ENCODE measurements at places on chromosomes 4 and X.

GRCh38 chr4:4871573-4872313 is 12.3 kb downstream of the MSX1 start:
- DNase-seq = no peak

- no peak for DNase-seq
Measured at GRCh38 chr4:78377555-78377954, 174.0 kb upstream of the ANXA3 start.

DNA sequence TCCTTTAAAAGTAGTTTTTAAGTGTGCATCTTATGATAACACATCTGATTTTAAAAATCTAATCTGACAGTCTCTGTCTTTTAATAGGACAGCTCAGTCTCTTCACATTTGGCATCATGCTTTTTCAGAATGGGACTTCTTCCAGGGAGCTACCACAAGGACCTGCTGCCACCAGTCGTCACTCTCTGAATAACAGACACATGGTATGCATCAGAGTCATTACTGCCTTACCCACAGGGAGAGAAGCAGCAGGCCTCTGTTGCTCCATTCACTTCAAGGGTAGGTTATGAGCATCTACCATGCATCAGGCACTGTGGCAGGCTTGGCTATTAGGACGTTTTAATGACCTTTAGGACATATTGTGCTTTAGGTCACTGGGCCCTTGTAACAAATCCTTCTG is 50.0 kb upstream of the AFAP1 start:
- no peak for DNase-seq

DNA sequence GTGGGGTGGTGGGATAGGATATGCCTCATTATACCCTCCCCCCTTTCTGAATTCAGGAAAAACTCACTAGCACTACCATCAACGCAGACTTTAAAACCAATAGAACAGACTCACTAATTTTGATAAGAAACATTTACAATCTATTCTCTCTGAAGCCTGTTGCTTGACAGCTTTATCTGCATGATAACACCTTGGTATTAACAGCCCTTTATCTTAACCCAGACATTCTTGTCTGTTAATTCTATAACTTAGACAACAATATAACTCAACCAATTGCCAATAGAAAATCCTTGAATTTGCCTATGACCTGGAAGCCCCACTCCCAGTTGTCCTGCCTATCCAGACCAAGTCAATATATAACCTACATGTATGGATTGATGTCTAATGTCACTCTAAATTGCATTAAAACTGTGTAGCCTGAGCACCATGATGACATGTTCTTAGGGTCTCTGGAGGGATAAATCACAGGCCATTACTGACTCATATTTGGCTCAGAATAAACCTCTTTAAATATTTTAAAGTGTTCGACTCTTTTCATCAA is 1.5 kb upstream of the UGT2A3 start:
- DNase-seq = no peak

- no peak for DNase-seq
Measured at GRCh38 chr4:146407669-146408084, 114.1 kb downstream of the SLC10A7 start.

GRCh38 chr4:70849291-70849690 is 9.6 kb upstream of the GRSF1 start:
- DNase-seq = no peak
